ENCODE measurements at places on chromosomes 4 and X. TPM values are rescaled to one million over a fixed set of nuclear protein-coding genes. Genes with fewer than 3 reads are reported as not detected.

DNA sequence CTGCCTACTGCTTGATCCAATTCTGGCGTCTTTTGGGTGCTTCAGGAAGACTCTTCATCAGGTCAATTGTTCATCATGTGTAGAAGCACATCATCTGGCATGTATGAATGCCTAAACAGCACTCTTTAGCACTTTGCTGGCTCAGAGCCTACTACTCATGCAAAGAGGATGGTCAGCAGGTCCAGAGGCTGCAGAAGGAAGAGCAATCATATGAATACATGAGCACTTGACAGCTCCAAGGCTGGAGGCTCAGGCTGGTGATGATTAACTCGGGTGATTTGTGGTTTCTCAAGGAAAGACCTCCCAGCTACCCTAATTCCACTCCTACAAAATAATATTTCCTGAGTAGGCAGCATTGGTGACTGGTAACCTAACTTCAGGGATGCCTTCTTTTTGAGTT is 103.8 kb upstream of the CXCL13 start:
- H3K4me1 ChIP-seq, result no peaks in the 10 kb centered on the region
- H3K4me3 ChIP-seq, result no peak overlapping the region
- no peaks in the 10 kb centered on the region for H3K27me3 ChIP-seq
- H3K36me3 ChIP-seq, result no peaks in the 10 kb centered on the region
- no peak for DNase-seq

GRCh38 chrX:96979766-96980165 is 96.1 kb downstream of the RPA4 start:
- no peaks in the 10 kb centered on the region for H3K4me1 ChIP-seq
- H3K27me3 ChIP-seq, result no peaks in the 10 kb centered on the region
- no peak overlapping the region for H3K4me3 ChIP-seq
- no peak for DNase-seq
- no peak overlapping the region for H3K27ac ChIP-seq

- H3K4me1 ChIP-seq, result no peaks in the 10 kb centered on the region
- H3K27me3 ChIP-seq, result no peaks in the 10 kb centered on the region
- H3K4me3 ChIP-seq, result no peak overlapping the region
- no peaks in the 10 kb centered on the region for H3K36me3 ChIP-seq
These were observed 6.7 kb downstream of the SRD5A3 start for GRCh38 chr4:55352726-55353125.

GRCh38 chr4:79682801-79683530 is 274.9 kb upstream of the GK2 start:
- no peaks in the 10 kb centered on the region for H3K36me3 ChIP-seq
- H3K27me3 ChIP-seq, result no peaks in the 10 kb centered on the region
- H3K4me3 ChIP-seq, result no peak overlapping the region
- DNase-seq, result no peak

Gene HMGN5
- total RNA-seq, result 3.9 TPM

Gene CITED1
- 1.5 TPM for total RNA-seq

DNA sequence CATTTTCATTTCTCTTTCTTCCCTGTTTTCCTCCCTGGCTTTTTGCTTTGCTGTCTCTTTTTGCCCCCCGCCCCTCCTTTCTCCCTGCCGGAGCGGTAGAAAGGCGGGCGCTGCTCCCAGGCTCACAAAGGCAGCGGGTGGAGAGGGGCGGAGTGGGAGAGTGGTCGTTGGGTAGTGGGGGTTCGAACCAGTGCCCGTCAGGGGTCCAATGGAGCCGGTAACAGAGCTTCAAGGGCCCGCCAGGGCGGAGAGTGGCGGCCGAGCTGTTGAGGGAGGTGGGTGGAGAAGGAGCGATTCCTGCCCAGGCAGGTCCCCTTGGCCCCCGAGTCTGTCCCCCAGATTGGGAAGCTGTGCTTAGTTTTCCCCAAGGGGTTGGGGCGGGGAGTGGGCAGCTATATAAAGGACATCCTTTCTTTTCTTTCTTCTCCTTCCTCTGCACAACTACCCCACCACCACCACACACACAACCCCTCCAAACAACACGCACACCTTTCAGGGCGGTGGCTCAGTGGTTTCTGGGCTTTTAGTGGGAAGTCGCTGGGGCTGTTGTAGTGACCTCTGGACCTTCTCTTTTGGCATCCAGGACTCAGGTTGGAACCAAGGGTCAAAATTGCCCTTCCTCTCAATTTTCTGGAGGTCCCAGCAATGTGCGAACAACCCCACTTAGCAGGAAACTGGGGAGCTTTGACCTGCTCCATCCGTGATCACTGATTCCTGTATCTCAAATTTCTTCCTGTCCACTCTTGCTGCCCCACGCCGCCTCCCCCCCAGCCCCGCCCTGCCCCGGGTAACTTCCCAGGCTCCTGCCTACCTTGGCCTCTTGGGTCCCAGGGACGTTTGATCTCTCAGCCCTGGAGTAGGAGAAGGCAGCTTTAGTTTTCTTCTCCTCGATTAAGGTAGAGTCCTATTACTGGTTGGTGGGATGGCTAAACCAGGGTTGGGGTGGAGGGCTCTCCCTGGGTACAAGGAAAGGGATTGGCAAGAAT is 1.9 kb downstream of the EFNB1 start:
- H3K4me3 ChIP-seq, result peak overlapping the region; percentile 67
- H3K4me1 ChIP-seq, result no peaks in the 10 kb centered on the region
- no peaks in the 10 kb centered on the region for H3K36me3 ChIP-seq
- no peak overlapping the region for H3K27ac ChIP-seq

GRCh38 chr4:11624370-11624769 is 195.7 kb upstream of the HS3ST1 start:
- H3K27ac ChIP-seq, result no peak overlapping the region
- no peaks in the 10 kb centered on the region for H3K27me3 ChIP-seq
- DNase-seq, result no peak
- H3K36me3 ChIP-seq, result no peaks in the 10 kb centered on the region
- no peak overlapping the region for H3K4me3 ChIP-seq

Gene BEND4
- total RNA-seq, result not detected

- no peaks in the 10 kb centered on the region for H3K36me3 ChIP-seq
- DNase-seq, result no peak
- H3K4me1 ChIP-seq, result no peaks in the 10 kb centered on the region
- peaks cover 11% of the 10 kb centered on the region for H3K27me3 ChIP-seq
- H3K27ac ChIP-seq, result no peak overlapping the region
These were observed 486.1 kb upstream of the POU3F4 start for GRCh38 chrX:83022020-83022419.

GRCh38 chr4:126081336-126081735 is 766.6 kb downstream of the FAT4 start:
- H3K27ac ChIP-seq, result no peak overlapping the region
- H3K36me3 ChIP-seq, result no peaks in the 10 kb centered on the region
- no peaks in the 10 kb centered on the region for H3K27me3 ChIP-seq
- no peak overlapping the region for H3K4me3 ChIP-seq
- no peak for DNase-seq

GRCh38 chr4:77006753-77007353 is 57.3 kb downstream of the SEPTIN11 start:
- H3K36me3 ChIP-seq, result no peaks in the 10 kb centered on the region
- H3K4me3 ChIP-seq, result no peak overlapping the region
- DNase-seq, result no peak
- H3K27me3 ChIP-seq, result no peaks in the 10 kb centered on the region
- H3K27ac ChIP-seq, result no peak overlapping the region
- peaks cover 8% of the 10 kb centered on the region for H3K4me1 ChIP-seq
